ENCODE measurements at places on chromosomes 12 and 14.

GRCh38 chr14:63492391-63492790, 50.8 kb downstream of the PPP2R5E start:
- no peak for DNase-seq

GRCh38 chr14:92670643-92671366, 77.6 kb downstream of the LGMN start:
- no peak for DNase-seq

GRCh38 chr14:95979339-95980042, 59.7 kb upstream of the C14orf132 start:
- DNase-seq = no peak

DNA sequence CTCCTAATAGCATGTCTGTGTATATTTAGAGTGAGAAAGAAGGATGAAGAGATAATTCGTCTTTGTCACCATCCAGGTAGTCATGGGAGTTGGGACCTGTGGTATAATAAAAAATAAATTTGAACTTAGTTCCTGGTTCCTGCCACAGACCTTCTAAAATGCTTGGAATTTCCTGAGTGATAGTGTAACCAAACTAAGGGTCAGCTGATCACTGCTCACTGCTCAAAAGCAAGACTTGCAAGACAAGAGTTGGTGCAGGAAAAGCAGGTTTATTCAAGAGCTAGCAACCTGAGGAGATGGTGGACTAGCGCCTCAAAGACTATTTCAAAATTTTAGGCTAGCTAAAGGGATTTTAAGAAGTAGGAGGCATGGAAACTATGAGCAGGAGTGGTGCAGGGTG, 19.1 kb downstream of the ANG start:
- no peak for DNase-seq

DNA sequence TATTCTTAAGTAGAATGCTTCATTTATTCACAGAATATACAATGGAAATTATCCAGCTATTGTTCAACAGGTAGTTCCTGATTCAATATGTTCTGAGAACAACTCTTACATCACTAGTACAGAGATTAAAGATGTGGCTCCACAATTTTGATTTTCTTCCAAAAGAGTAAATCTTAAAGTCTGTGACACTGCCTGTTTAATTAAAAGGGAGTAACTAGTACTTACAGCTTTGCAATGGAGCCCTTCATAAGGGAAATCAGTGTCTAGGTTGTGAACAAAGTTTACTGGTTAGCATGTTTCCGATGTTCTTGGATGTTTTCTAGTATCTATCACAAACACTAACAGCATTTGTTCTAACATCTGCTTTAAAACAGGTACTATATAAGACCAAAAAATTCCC, 30.8 kb downstream of the MIA2 start:
- DNase-seq = no peak

DNA sequence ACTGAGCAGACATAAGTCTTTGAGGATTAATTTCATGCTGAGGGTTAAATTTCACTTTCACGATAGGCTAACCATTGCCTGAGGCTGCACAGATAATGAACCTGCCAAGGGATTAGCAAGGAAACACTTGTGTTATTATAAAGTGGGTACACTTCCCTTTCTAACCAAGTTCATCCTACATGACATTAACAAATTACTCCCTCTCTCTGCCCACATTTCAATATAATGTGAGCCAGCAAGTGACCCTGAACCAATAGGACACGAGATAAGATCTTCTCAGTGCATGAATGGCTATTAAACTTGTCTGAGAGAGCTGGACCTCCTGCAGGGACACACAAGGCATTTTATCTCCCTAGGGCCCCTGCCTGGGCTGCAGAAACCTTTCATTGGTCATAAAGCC, 173.5 kb downstream of the PAX9 start:
- peak; percentile 26 for DNase-seq

GRCh38 chr12:132689227-132689626, 1.8 kb downstream of the PXMP2 start:
- no peak for DNase-seq

DNA sequence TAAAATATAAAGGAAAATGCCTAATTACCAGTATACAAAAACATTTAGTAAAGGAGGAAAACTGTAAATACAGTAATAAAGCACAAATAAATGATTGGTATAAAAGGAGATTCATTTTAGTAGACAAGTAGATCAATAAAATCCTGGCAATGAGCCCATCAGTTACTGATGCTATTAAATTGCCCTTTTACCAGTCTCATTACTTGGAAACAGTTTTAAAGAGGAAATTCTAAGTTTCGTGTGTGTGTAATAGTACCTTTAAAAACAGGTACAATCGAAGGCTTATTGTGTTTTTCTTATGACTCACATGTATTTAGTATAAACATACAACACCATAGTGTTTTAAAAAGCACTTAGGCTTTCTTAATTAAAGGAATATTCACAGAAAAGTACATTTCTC, 46.4 kb upstream of the SYT10 start:
- no peak for DNase-seq

GRCh38 chr12:128069359-128069997, 197.5 kb upstream of the TMEM132C start:
- DNase-seq = peak; percentile 9

- DNase-seq = no peak
Measured at GRCh38 chr12:49626169-49626835, 2.9 kb downstream of the PRPF40B start.

DNA sequence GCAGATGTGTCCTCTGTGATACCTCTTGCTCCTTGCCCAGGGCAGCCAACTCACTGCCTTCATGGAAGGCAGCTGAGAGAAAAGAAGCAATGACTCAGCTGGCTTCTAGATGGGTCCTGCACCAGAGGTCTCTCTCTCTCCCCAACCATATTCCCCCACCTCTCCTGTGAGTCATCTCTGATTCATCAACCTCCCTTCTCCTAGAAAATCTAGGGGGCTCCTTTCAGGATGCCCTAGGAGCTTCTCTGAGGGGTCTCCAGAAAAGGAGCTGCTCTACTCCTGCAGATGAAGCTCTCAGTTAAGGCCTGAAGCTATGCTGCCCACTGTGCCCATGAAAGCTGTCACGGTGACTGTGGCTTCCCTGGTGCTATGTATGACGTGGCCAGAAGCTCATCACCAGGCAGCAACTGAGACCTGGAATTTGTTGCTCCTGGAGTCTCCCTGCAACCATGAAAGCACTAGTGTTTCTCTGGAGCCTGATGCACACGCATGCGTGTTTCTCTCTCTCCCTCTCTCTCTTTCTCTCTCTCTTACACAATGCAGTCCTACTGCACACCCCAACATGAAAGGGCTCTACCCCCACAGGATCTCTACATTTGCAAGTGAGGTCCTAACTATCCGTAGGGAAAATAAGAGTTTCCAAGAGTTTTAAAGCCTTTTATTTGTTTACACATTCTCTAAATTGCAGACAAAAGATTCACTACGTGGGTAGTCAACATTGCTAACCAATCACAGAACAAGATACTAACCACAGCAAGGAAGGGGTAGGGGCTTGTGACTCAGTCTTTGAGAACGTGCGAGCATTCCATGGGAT, 285.3 kb downstream of the DPF3 start:
- no peak for DNase-seq

GRCh38 chr12:42282294-42282693, 43.6 kb downstream of the ZCRB1 start:
- DNase-seq = no peak

DNA sequence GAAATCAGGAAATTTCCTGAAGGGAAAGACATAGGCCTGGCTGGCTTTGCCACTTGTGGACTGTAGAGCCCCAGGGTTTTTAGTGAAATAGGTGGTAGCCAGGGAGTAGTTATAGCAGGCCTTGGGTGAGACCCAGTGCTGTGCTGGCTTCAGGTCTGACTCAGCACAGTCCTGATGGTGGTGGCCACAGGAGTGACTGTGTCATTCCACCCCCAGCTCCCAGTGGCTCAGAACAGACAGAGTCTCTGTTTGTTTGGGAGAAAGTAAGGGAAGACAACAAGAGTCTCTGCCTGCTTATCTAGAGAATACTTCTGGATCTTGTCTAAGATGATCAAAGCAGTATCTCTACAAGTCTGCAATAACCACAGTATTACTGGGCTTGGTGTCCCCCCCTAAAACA, 27.5 kb upstream of the OR6J1 start:
- no peak for DNase-seq

DNA sequence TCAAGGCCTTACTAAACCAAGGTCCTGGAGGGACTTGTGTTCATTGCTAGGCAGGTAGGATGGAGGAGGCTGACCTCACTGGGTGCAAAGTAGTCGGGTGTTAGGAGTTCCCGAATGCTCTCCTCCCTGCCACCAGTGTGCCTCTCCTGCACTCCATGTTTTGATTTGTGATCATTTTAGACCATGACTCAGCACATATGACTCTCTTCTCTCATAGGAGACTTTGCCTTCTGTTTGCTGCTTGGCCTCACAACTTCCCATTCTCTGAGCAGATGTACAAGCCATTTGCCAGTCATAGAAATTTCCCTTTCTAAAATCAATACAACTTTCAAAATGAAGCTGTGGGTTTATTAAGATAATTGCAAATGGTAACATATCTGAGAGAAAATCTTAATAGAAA, 46.6 kb upstream of the LRIG3 start:
- no peak for DNase-seq

DNA sequence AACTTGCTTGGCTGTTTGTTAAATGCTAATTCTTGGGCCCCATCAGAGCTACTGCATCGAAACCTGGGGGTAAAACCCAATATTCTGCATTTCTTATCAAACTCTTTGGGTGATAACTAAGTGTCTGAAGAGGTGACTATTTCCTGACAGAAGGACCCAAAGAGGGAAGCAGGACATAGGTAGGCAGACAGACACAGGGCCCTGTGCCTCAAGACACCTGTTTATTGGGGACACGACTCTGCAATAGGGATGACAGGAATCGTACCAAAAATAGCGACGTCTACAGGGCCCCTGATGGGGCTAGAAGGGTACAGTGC, 8.6 kb downstream of the ZNF219 start:
- no peak for DNase-seq

GRCh38 chr12:25121110-25121509, 73.8 kb downstream of the DNAI7 start:
- DNase-seq = no peak

GRCh38 chr14:89214221-89214965, 202.6 kb downstream of the FOXN3 start:
- DNase-seq = no peak

- DNase-seq = no peak
Measured at GRCh38 chr14:79668951-79669350, 542.4 kb downstream of the DIO2 start.

GRCh38 chr12:3962631-3963483, 89.7 kb upstream of the PARP11 start:
- DNase-seq = peak; percentile 73

DNA sequence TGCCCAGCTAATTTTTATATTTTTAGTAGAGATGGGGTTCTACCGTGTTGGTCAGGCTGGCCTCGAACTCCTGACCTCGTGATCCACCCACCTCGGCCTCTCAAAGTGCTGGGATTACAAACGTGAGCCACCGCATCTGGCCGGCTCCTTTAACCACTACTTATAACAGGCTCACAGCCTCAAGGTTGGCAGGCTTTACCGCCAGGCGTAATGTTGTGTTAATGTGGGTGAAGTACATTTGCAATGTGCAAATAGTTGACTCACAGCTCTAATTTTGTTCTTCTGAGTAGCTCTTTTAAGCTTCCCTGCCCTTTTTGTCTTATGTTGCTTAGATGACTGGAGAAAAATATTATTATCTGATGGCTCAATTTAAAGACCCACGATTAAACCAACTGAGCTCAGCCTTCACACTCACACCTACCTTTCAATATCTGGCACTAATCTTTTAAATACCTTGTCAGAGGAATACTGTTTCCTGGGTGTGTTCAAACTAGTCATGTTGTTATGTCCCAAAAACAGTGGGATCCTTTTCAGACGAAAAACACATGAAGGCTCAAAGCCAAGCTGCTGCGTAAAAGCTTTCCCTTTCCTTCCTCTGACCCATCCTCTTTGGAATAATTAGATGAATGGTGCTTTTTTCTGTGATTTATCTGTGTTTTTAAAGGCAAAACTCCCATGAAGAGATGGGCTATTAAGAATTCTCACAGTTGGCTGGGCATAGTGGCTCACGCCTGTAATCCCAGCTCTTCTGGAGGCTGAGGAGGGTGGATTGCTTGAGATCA, 57.2 kb upstream of the USP44 start:
- DNase-seq = no peak

DNA sequence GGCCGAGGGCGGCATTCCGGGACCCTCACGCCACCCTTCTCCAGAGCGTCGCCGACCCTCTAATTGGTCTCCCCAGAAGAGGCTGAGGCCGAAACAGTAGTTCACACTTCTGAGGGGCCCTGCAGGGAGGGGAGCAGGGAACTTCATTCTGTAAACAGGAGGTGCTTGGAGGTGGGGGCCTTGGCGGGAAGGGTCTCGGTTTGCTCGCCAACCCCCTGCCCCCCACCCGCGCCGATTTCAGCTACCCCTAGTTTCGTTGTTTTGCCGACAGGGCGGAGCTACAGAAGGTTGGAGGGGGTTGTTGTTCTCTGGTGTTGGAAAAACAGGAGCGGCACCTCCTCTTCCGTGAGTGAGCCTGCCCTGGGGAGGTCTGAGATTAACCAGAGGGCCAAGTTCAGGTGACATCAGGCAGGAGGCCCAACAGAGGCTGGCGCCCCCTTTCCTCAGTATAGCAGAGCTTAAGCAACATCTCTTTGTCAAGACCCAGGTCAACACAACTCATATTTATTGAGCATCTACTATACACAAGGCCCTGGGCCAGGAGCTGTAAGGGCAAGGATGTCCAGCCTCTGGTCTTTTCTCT, 682 bp downstream of the ERBB3 start:
- no peak for DNase-seq

GRCh38 chr14:51822499-51822898, 37.9 kb upstream of the GNG2 start:
- no peak for DNase-seq

- no peak for DNase-seq
Measured at GRCh38 chr14:93368996-93369712, 22.2 kb downstream of the COX8C start.

DNA sequence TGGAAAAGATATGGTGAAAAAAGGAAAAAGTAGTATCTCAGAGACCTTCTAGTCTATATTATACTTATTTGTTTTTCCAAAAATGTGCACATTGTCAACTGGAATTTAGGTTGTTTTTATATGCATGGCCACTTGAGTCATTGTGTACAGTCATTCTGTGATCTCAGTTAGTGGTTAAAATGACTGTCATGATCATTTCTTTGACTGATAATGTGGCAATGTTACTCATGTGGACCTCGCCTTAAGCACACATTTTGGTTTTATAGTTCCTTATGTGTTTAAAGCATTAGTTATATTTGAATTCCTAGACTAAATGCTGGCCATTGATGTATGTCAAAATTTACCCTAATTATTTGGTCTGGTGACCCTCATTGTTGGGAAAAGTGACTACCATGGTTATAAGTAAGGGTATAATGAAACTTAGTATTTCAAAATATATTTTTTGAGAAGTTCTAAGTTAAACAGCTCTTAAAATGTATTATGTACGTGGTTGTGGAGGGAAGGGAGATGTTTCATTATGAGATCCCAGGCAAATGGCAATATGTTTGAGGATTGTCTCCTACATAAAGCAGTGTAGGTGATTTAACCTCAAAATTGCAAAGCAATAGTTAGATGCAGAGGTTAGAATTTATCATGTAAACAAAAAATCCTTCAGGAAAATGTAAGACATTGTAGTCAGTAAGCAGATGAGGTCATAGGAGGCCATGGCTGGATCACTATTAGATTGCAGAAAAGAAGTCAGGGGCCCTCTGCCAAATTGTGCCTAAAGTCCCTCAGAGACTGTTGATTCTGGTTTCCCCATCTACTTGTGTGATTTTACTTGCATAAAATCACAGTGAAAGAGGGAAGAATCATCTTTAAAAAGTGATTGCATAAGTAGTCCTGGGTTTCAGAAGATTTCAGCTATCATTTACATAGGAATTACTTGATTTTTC, 17.5 kb downstream of the PNMA1 start:
- no peak for DNase-seq

Data from CMK (cell line).